ENCODE measurements at places on chromosomes 1 and 21.

DNA sequence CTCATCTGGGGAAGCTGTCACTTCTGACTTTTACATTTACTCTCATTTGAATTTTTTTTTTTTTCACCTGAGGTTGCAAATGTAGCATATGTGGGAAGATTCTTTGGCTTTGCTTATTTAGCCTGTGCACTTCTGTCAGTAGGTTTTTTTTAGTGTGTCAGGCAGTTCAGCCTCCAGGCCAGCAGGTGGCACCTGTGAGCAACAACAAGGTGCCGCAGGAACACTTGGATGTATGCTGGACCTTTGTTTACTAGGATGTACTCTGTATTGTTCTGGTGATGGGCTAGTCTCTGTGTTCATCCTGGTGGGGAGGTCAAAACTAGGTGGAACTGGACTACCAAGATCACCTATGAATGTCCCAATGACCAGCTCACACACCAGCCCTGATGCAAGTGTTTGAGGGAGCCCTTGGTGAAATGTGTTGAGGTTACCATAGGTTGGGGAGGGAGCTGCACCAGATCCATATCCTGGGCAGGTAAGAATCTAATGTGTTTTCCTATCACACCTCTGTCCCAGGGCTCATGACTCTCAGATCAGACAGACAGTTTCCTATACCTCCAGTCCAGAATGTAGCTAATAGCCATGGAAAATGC is 618.2 kb downstream of the BRINP3 start:
- DNase-seq: no peak

DNA sequence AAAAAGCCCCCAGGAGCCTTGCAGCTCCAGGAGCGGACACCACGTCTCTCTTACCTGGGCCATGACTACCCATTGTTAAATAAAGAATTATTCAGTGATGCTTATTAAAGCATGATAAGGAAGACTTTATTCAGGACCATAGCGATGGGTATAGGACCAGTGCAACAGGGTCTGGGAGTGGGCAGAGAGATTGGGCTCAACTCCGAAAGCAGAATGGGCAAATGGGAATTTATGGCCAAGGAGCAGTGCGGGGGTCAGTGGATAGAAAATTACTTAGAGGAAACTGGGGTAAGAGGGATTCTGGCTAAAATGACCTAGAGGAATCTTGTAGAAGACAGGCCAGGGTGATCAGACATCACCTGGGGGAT is 580 bp upstream of the ATP5PO start:
- DNase-seq: no peak

GRCh38 chr1:52002038-52002917 is 11.8 kb upstream of the RAB3B start:
- DNase-seq: peak; percentile 65

DNA sequence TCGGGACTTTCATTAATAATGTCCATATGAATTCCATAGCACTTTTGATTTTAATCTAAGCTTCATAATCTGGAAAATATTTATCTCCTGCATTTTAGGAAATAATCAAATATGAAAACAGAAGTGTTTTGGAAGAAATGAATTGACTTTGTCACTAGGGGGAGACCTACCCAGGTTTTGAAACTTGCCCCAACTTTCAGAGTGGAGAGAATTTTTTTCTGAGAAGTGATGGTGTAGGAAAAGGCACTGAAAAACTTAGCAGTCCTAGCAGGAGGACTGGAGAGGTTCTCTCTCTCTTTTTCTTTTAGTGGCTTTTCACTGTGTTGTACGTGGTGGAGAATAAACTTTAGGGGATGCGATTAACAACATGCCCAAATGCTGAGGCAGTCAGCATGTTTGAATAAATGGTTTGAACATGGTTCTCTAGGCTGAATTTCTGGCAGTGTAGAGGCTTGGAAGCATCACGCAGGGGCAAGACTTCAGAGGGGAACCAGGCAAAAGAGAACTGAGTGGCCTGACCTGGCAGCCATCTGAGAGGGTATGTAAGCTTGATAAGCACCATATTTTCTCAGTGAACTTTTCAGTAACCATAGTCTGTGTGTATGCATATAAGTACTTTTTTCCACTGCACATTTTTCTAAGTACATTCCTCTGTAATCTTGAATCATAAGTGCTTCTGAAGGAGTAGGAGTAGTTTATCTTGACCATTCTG is 68.3 kb upstream of the NEK7 start:
- no peak for DNase-seq

DNA sequence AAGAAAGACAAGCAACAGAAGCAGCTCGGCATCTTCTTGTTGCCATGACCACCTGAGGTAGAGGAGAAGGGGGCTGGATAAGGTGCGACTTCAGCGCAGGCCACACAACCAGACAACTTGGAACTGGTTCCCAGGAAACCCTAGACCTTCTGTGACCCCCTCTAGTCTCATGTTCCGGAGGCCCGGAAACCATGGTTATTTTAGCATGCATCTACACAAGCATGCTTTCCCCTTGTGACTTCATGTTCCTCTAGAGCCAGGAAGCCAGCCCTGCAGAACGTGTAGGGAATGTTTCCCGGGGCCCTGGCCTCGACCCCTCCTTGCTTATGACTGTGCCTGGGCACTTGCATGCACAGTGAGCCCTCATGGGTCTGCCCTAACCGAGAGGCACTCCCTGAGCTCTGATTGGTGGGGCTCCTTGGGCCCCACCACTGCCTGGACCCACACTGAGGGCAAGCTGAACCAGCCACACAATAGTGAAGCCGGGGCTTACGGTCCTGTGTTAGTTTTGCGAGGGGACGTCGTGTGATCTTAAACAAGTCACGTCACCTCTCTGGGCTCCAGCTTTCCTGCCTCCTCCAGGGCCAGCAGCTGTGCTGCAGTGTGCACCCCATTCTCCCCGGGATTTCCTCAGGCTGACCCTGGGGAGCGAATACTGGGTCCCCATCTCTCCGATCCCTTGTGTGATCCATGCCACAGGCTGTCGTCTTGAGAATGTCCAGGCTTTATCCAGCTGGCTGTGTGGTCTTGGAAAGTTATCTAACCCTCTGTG is 12.0 kb upstream of the MX2 start:
- no peak for DNase-seq

DNA sequence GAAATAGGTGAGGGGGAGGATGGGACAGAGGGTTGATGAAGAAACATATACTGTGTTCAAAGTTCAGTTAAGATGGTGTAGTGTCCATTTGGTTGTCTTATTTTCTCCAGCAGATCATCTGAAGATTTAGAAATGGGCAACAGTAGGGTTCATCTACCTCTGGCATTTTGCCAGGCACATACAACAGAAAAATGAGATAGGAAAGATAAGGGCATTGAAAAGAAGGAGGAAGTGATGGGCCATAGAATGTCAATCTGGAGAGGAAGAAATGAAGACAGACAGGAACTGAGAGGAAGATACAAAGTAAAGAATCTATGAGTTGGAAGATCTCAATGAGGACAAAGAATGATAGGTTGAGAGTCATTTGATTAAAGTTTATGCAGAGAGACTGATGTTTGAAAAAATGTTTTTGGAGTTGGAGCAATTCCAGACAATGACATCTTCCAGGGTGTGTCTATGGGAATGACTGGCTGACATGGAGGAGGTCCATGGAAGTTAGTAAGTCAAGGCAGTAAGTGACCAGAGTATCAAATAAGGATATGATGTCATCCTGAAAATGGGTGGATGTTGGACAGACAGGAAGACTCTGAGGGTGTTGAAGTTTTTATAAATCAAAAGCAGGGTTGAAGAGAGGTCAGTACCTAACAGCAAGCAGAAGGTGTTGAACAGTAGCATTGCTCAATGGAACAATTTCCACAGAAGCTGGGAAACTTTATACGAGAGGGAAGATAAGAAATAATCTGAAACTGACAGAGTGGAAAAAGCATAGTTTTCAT is 18.7 kb upstream of the CD55 start:
- DNase-seq: no peak

DNA sequence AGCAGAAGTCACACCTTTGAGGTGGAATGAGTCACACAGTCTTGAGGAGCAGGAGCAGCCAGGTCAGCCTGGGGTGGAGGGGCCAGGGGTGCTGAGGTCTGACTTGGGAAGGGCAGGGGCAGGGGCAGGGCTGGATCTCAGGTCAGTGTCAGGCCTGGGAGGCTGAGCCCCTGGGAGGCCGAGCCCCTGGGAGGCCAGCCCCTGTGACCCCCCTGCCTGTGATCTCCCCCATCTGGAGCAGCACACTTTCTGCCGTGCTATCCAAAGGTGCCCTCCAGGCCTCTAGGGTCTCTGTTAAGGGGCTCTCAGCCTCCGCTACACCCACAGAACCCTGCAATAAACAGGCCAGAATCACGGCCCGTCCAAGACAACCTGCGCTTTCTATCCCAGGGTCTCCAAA is 36.9 kb upstream of the AJAP1 start:
- DNase-seq: no peak

- DNase-seq: no peak
Measured at GRCh38 chr1:156069490-156070455, 8.8 kb downstream of the RAB25 start.

GRCh38 chr1:221940631-221941030 is 198.7 kb upstream of the DUSP10 start:
- DNase-seq: no peak

DNA sequence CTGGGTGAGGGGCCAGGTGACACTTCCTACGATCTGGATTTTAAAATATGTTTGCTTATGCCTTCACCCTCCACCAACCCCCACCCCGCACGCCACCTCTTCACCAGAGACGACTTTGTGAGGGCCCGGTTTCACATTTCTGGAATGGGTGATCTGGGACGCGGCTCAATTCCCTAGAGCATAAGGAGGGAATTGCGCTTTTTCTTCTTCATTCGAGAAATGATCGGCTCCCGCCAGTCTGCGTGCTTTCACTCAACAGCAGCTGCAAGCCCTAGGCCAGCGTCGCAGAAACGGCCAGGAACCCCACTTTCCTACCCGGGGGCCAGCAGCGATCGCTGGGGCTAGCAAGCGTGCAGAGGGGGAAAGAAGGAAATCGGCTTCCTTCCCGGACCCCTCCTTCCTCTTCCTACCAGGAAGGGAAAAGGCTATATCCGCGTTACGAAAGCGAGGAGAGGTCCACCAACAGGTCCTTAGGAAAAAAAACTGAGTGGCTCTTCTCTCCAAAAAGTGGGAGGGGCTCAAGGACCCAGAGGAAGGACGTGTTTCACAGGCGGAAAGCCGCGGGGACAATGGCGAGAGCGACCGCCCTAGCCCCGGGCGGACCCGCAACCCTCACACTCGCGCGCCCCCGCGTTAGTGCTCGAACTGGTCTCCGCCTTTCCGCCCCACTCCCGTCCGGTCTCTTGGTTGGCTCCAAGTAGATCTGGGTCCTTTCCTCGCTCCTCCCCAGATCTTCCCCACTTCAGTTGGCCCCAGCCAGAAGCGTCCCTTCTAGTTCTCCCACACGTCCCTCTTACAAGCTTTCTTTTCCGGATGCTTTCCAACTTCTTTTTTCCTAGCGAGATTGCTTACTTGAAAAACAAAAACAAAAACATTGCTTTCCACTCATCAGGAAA is 1.1 kb upstream of the ADAMTS1 start:
- DNase-seq: no peak

DNA sequence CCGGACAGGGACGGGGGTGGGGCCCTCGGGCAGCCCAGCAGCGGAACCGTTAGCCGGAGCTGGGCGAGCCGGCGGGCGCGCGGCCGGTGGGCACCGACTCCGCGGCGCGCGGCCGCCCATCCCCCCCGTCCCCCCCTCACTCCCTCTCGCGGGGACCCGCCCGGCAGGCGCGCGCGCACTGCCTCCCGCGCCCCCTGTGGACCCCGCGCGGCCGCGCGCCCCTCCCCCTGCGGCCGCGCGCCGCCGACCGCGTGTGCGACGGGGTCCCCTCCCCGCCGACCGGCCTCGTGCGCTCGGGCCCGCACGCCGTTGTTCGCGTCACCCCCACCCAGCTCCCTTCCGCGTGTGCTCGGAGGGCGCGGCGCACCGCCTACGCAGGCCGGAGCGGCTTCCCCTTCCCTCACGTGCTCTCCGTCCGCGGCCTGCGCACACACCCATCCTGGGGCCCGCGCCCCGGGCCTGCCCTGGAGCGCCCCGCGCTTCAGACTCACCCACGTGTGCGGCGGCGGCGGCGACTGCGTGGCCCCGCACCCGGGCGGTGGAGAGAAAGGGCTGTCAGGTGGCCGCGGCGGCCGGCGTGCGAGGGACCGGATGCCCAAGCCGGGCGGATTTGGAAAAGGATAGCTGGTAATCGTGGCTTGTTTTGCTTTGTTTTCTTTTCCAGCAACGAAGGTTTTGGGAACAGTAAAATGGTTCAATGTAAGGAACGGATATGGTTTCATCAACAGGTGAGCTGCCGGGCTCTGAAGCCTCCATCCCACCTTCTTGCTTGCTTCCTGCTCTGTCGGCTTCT is 717 bp downstream of the YBX1 start:
- no peak for DNase-seq

DNA sequence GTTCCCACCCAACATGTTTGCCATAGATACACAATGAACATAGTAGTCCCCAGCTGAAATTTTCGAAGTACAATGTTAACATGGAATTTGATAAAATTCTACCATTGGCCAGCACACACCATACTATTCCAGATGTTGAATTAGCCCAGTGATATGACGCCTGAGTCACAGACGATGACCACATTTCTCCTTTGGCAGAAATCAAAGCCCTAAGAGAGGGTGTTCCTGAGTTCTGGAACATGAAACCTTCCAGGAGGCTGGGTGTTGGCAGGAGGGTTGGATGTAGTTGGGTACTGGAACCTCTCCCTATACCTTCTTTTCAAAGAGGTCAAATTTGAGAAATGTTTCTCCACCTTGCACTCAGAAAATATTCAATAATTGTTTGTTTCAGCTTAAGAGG is 37.8 kb downstream of the LPAR3 start:
- no peak for DNase-seq

DNA sequence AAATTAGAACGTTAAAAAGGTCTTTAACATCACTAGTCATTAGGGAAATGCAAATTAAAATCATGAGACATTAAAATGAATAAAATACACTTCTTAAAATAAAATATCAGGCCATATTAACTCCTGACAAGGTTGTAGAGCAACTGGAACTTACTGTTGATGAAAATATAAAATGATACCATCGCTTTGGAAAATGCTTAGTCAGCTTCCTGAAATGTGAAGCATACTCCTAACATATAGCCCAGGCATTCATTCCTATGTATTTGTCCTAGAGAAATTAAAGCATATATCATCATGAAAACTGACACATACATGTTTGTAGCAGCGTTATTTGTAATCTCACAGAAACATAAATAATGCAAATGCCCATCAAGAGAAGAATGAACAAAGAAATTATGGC is 211.5 kb upstream of the CHRM3 start:
- DNase-seq: no peak

DNA sequence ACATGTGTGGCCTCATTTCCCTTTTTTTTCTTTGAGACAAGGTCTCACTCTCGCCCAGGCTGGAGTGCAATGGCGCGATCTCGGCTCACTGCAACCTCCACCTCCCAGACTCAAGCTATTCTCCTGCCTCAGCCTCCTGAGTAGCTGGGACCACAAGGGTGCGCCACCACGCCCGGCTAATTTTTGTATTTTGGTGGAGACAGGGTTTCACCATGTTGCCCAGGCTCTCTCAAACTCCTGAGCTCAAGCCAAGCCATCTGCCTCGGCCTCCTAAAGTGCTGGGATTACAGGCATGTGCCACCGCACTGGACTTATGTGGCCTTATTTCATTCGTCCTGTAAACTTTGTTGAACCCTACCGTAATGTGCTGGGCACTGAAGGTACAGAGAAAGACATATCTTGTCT is 569 bp upstream of the WARS2 start:
- DNase-seq: peak; percentile 7

- no peak for DNase-seq
Measured at GRCh38 chr1:66679140-66679539, 73.1 kb upstream of the DYNLT5 start.

GRCh38 chr1:150798525-150798924 is 9.5 kb downstream of the CTSK start:
- no peak for DNase-seq

GRCh38 chr21:24881506-24881905 is 725.8 kb downstream of the MRPL39 start:
- DNase-seq: no peak

GRCh38 chr1:5901150-5901549 is 91.1 kb downstream of the NPHP4 start:
- DNase-seq: no peak
